ENCODE measurements at places on chromosomes 3 and 15.

- no peak for DNase-seq
Observed at GRCh38 chr3:73571238-73571794, 53.4 kb downstream of the PDZRN3 start.

GRCh38 chr3:7290077-7290825, 429.3 kb downstream of the GRM7 start:
- no peak for DNase-seq

DNA sequence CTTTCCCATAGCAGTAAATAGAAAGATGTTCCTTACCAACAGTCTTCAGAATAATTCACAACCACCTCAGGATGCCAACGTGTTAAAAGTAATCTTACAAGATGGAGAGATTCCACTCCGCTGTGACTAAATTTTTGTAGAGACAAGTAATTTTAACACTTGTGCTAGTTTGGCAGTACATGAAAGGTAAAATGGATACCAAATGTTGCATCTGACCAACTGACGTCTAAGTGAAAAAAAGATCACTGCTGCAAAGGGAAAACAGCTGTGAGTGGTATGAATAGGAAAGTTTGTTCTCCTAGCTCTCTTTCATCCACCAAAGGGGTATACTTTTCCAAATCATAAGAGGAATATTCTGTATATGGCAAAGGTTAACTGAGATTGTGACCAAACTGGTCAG, 2.6 kb downstream of the SPG21 start:
- no peak for DNase-seq

- no peak for DNase-seq
Observed at GRCh38 chr15:56176996-56177395, 66.7 kb downstream of the RFX7 start.

DNA sequence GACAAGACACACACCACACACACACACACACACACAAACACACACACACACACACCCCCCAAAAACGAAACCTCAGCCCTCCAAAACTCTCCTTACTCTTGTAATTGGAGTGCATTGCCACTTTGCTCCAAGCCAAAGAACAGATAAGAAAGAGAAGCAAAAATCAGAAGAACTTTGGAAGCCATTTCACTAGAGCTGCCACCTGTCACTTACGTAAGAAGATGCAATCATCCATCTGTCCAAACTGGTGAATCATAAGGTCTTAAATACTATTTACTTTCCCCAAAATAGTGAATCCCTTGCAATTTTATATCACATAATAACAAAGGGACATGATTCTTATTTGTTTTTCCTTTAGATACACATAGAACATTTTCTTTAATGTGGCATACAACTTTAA, 285.4 kb downstream of the ZBTB20 start:
- no peak for DNase-seq

- peak; percentile 53 for DNase-seq
Observed at GRCh38 chr3:12545473-12545791, at the start of gene MKRN2OS. Gene MKRN2OS (minus strand): TSS chr3:12545499. CDS start chr3:12545464, 35 bp downstream.

DNA sequence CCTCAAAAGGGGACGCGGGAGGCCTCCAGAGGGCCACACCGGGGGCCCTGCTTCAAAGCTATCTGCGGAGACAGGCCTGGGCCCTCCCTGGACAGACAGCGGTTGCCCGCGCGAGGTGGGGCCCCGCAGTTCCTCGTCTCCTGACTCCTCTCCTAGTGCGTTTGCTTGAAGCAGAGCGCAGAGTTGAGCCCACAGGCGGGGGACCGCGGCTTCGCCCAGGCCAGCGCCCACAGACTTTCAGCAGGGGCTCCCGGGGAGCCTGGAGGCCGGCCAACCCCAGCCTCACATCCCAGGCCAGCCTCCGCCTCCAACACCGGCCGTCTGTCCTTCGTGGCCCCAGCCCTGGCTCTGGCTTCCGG, 540 bp upstream of the ADAMTS7 start:
- no peak for DNase-seq

DNA sequence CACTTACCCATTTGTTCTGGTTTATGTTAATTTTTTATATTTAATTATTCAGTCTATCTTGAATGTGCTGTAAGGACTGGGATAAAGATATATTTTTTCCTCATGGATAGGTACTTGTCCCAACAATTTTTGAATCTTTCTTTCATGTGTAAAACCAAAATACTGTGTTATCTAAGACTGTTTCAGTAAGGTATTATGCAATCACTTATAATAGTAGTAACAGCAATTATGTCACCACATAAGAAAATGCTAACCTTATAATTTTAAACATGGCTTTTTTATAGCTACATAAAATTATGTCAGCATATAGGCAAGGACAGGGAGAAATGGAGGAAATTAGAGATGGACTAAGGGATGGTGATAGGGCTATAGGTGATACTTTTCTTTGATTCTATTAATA, 2.9 kb upstream of the CTDSPL start:
- DNase-seq: no peak

DNA sequence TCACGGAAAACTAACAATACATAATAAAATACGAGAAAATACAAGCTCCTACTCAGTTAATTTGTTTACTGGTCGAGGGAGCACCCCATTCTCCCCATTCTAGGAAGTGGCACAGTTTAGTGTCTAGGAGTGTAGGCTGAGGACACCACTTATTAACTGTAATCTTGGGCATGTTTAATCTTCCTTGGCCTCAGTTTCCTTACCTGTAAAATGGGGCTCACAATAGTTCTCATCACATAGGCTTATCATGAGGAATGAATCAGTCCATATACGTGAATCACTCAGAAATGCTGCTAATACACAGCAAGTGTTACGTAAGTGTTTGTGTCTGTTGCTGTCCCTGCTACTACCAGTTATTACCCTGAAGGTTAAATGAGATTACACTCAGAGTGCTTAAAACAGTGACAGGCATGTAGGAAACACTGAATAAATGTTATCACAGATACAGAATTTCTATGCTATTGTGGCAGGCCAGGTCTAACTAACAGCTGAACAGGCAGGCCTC, 210.2 kb downstream of the OSBPL10 start:
- no peak for DNase-seq

GRCh38 chr15:76711351-76711827, 193.8 kb downstream of the SCAPER start:
- no peak for DNase-seq

DNA sequence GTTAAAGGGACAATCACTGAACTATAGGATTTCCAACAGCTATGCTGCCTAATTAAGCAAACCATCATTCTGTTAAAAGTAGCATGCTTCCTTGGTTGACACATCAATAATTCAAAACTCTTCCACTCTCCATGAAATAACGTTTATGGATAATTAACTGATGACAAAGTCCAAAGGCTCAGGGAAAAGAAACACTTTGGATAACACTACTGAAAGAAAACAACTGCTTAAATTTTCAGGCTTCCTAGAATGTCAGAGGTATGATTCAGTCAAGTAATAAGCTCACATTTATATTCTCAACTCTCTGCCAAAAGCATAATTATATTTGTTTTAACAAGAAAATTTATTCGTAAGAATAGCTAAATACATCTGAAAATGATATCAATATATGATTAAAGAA, 49.6 kb downstream of the WDR72 start:
- DNase-seq: no peak

- DNase-seq: no peak
Observed at GRCh38 chr3:175646865-175647264, 787.7 kb downstream of the NAALADL2 start.

DNA sequence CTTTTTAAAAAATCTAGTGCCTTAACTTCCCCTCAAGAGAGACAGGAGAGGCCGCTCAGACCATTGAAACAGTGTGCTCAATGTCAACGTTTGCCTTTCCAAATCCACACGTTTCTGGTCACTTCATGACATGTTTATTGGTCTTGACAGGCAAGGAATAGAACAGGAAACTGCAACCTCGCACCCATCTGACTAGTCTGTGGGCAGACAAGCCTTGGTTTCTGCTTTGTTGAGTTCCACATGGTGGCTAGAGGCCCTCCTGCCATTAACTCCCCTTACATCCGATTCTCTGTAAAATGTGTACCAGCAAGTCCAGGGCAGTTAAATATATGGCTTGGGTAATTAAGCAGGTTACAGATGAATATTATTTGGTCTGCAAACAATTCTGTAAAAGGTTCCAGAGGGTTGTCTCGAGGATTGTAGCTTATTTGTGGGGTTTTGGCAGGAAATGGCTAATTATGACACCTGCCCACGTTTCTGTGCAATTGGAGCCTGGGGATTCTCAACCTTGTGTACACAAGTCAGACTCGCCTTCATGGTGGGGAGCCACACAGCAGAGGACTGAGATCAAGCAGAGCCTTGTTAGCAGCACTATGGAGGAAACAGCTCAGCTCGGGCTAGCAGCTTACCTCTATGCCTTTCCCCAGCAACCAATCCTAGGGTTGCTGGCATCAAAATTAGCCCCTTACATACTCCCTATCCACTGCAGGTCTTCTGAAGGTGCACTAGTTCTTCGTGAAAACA, 317.5 kb upstream of the IGF1R start:
- DNase-seq: no peak

DNA sequence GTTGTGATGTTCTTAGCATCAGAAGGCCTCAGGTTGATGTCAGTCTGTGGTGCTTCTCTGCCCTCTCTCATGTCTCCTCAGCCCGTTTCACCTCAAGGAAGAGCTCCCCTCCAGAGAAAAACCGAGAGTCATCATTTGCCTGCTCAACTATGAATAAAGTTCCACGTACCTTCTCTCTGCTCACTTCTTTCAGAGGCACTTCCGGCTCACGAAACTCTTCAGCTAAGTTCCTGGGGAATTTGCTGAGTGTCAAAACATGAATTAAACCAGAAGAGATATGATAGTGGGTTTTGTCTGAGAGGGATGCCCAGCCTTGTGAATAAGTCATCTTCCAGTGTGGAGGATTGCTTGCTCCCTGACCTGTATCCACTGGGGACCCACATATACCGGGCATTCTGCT, 37.7 kb downstream of the CCR4 start:
- no peak for DNase-seq

- no peak for DNase-seq
Observed at GRCh38 chr15:66235866-66236265, 17.7 kb downstream of the MEGF11 start.

Measured in renal cortex interstitium (tissue), 15 donors.